ENCODE measurements at places on chromosomes 3 and 15. TPM values are rescaled to one million over a fixed set of nuclear protein-coding genes. Genes with fewer than 3 reads are reported as not detected.

DNA sequence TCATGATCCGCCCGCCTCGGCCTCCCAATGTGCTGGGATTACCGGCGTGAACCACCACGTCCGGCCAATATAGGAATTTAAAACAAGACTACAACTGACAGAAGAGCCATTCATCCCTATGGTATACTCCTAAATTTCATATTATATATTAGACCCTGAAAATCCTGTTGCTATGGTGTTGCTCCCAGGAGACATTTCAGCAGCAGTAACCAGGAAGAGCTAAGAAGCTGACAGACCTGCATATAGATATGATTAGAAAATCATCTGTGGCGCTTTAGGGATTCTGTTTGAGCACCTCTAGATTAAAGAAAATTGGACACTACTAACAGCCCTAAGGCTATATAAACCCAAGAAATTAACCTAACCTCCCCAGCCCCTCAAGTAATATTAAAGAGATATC is 38.8 kb downstream of the TBL1XR1 start:
- no peak for DNase-seq

DNA sequence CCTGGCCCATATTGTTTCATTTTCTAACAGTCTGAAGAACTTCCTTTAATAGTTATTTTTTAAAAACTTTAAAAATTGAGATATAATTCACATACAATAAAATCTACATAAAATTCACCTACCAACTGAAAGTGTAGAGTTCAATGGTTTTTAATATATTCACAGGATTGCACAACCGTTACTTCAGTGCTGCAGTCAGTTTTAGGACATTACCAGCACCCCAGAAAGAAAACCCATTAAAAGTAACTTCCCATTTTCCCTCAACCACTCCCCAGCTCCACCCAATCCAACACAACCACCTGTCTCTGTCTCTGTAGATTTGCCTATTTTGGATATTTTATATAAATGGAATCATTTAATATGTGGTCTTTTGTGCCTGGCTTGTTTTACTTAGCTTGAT is 29.6 kb downstream of the MGA start:
- no peak for DNase-seq

DUOXA2 gene
- total RNA-seq: not detected

GRCh38 chr3:13832130-13832529 is 47.7 kb downstream of the WNT7A start:
- no peak for DNase-seq

DNA sequence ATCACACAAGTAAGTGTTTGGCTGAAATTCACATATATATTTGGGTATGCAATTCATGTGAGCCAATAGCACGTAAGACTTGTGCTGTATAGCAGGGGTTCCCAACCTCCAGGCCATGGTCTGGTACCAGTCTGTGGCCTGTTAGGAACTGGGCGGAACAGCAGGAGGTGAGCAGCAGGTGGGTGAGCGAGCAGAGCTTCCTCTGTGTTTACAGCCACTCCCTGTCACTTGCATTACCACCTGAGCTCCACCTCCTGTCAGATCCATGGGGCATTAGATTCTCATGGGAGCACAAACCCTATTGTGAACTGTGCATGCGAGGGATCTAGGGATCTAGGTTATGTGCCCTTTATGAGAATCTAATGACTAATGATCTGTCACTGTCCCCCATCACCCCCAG is 59.7 kb downstream of the MAP3K13 start:
- no peak for DNase-seq

DNA sequence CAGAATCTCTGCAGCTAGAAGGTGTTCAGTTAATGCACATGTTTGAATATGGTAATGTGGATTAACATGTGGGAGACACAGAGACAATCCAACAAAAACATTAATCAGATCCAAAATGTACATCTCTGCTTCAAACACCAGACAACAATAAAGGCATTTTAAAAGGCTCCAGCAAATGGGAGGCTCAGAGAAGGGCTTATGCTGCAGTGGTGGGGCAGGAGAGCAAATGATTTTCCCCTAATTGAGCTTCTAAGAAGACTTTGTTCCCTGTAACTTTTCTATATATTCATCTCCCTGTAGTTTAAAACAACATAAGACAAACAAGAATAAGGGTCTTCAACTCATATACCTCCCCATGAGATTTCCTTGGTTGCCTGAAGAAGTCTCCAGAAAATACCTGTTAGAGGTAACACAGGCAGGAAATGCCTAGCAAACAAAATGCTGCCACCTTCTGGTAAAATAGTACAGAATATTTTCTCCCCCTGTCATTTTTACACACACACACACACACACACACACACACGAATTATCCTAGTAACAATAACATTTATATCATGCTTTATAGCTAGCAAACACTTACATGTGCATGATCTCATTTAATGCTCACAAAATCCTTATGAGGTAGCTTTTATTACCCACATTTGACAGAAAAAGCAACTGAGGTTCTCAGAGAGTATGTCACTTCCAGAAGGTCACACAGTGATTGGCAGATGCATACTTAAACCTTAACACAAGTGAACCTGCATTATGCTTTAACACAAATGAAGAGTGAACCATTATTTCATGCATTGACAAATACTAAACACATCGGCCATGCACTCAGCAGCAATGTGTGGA is 123.4 kb upstream of the MB21D2 start:
- no peak for DNase-seq

GRCh38 chr3:78348664-78349063 is 1308.8 kb downstream of the ROBO2 start:
- DNase-seq: no peak

- no peak for DNase-seq
These were observed 350.1 kb downstream of the NTRK3 start for GRCh38 chr15:87906444-87906843.

C3orf22 gene
- total RNA-seq: not detected
